ENCODE measurements at places on chromosomes 12 and 14.

GRCh38 chr12:93221841-93222240 is 155.9 kb upstream of the NUDT4 start:
- DNase-seq = no peak

GRCh38 chr12:6961278-6961694 is 9.2 kb downstream of the PHB2 start:
- DNase-seq = no peak

GRCh38 chr14:78010688-78011087 is 159.5 kb upstream of the NRXN3 start:
- no peak for DNase-seq

- DNase-seq = no peak
Observed at GRCh38 chr12:128844031-128844635, 9.1 kb upstream of the GLT1D1 start.
